ENCODE measurements at places on chromosomes 5 and 9. TPM values are rescaled to one million over a fixed set of nuclear protein-coding genes. Genes with fewer than 3 reads are reported as not detected.

The HAPLN1 gene
- 7.5 TPM for total RNA-seq

The MYOZ3 gene
- 10.4 TPM for total RNA-seq

The OR2Y1 gene
- total RNA-seq, result not detected

The PCDHB8 gene
- 0.72 TPM for total RNA-seq

The NEUROG1 gene
- not detected for total RNA-seq

The SLC36A2 gene
- total RNA-seq, result 1.7 TPM

The IL7R gene
- 3.4 TPM for total RNA-seq

The ANKRD34B gene
- total RNA-seq, result 4.1 TPM

The IFNA13 gene
- total RNA-seq, result 8.2 TPM

The LHX3 gene
- total RNA-seq, result 0.24 TPM

The FGF1 gene
- 9.9 TPM for total RNA-seq

The SKP1 gene
- 83.3 TPM for total RNA-seq

The BHMT gene
- 37.8 TPM for total RNA-seq

The ITK gene
- 14.7 TPM for total RNA-seq

The SSNA1 gene
- 30.8 TPM for total RNA-seq

The PFN3 gene
- total RNA-seq, result not detected

The UBAP2 gene
- total RNA-seq, result 31.5 TPM

The DDX4 gene
- 4.1 TPM for total RNA-seq

The GARIN3 gene
- total RNA-seq, result not detected

The RFK gene
- 14.7 TPM for total RNA-seq

The C8G gene
- not detected for total RNA-seq

The PCDHGA6 gene
- total RNA-seq, result 7.2 TPM

The INSYN2B gene
- 1.7 TPM for total RNA-seq

The SLC24A2 gene
- total RNA-seq, result 2.6 TPM

The TEK gene
- total RNA-seq, result 28.6 TPM

The IQGAP2 gene
- total RNA-seq, result 32.3 TPM

The FOXD4L6 gene
- not detected for total RNA-seq

The DOK3 gene
- 19.7 TPM for total RNA-seq

The GRXCR2 gene
- total RNA-seq, result not detected

The TUSC1 gene
- 20.7 TPM for total RNA-seq

The MYO10 gene
- total RNA-seq, result 24.1 TPM

The BAAT gene
- total RNA-seq, result 1.2 TPM

The PLAC8L1 gene
- not detected for total RNA-seq

The GPX3 gene
- total RNA-seq, result 32.7 TPM

The LCN9 gene
- not detected for total RNA-seq

The SV2C gene
- total RNA-seq, result 1.2 TPM

The S1PR3 gene
- 11.8 TPM for total RNA-seq

The AQP3 gene
- total RNA-seq, result 14.2 TPM

The C5 gene
- total RNA-seq, result 8.2 TPM

The SLC23A1 gene
- not detected for total RNA-seq

The TTC39B gene
- 11.8 TPM for total RNA-seq

The C9orf153 gene
- 0.72 TPM for total RNA-seq

The FOXD4L4 gene
- 1.9 TPM for total RNA-seq
